Hematopoietic multipotent progenitor cell (in vitro differentiated cells): ENCODE measurements at places on chromosomes 7 and 10. TPM values are rescaled to one million over a fixed set of nuclear protein-coding genes. Genes with fewer than 3 reads are reported as not detected.

DNA sequence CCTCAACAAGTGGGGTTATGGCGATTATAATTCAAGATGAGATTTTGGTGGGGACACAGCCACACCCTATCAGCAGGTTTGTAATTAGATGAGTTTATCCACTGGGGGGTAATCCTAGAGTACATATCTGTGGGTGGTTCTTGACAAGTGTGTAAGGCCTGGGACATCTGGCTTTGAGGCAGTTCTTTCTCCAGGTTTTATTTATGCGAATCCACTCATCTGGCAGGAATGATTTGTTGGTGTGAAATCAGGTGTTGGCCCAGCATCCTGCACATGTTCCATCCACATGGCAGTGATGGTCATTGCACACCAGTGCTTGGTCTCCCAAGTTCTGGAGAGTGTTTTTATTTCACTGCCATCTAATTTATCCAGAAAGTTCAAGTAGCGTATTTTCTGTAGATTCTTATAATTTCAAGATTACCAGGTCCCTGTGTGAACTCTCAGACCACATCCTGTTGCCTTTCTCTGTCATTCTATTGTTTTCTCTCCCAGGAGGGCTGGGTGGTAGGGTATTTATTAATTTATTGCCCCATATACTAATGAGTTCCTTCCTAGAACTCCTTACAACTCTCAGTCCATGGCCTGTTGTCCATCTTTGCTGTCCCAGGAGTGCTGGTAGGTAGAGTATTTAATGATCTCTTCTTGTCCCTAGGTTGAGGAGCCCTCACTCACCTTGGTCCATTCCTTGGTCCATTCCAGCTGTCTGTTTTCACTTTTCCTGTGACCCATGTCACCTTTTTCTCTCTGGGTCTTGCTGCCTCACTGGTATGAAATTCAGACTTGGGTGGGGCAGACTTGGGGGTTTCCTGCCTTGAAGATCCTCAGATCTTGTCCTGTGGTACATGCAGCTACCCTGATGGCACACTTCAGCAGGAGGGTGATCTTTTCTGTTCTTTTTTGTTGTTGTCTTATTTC, 10.4 kb downstream of the RALA start:
- DNase-seq = no peak

DNA sequence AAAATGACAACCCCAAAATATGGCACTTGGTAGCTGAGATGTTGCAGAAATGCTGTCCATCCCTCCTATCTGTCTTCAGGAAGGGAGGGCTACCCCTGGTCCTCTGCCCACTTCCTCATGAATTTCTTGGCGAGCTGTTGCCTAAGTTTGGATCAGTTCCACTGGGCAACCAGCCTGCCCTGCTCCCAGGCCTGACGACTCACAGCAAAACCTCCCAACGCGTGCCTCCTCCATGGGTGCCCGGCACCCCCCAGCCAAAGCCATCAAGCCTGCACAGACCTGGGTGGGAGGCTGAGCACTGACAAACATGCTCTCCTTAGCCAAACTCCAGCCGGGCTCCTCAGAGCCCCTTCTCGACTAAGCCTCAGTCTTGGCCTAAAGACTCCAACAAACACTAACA, 8.9 kb downstream of the VSTM4 start:
- no peak for DNase-seq

The TET1 gene
- total RNA-seq = 2.4 TPM

The FAM25C gene
- not detected for total RNA-seq

The SEPHS1 gene
- 26.4 TPM for total RNA-seq
